HS-27A (cell line): ENCODE measurements at places on chromosomes 4 and X.
A peak's percentile ranks its signal among the peaks of the same experiment; 100 is the strongest.

- no peak for DNase-seq
Observed at GRCh38 chr4:129355516-129355915, 259.6 kb downstream of the C4orf33 start.

GRCh38 chr4:185504098-185505047 lies 30.9 kb downstream of the PDLIM3 start:
- no peak for DNase-seq

- no peak for DNase-seq
Observed at GRCh38 chrX:97074400-97074799, 190.7 kb downstream of the RPA4 start.

DNA sequence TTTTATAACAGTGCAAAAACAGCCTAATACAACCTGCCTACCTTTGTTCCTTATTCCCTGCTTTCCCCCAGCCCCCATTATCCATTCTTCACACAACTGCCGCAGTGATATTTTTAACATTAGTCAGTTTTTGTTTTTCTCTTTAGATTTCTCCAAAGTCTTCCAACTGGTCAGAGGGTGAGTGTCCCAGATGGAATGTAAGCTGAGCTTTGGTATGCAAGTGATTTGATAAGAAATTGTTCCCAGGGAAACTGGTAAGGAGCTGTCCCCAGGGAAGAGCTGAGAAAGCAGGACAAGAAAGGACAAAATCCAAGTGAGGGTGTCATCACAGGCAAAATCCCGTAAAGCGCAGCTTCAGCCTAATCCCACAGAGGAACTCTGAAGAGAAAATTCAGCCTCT lies 475.5 kb upstream of the ADGRL3 start:
- peak; percentile 91 for DNase-seq

- DNase-seq, result no peak
Observed at GRCh38 chr4:57291911-57292310, 181.7 kb upstream of the IGFBP7 start.

DNA sequence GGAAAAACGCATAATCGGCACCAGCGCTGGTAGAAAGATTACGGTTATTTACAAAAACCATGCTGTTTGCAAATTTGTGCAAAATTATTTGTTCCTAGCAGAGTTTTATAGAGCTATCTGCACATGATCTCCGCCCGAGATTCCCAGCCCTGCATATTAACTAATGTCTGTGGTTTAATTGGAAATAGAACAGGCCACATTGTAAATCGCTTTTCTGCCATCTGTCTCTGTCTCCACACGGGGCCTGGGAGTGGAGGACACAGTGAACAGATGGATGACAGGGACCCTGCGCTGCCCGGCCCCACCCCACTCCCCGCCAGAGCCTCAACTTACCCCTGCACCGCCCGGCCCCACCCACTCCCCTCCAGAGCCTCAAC lies 126.9 kb downstream of the FAM53A start:
- DNase-seq, result no peak

DNA sequence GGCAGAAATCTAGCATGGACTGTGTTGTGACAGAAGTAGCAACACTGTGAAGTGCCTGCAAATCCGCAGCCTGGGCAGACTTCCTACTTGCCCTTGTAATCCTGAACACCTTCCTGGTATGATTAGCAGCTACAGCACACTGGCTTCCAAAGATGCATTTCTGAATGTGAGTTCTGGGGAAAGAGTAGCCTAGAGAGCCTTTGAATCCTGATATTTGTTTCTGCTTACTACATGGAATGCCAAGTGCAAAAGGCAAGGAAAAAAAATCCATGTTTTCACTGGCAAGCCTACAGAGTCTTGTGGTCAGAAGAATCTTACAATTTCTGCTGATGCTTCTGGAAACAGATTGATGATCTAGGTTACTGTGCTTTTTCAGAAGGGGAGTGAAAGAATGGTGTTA lies 223.7 kb downstream of the COL25A1 start:
- peak; percentile 68 for DNase-seq

DNA sequence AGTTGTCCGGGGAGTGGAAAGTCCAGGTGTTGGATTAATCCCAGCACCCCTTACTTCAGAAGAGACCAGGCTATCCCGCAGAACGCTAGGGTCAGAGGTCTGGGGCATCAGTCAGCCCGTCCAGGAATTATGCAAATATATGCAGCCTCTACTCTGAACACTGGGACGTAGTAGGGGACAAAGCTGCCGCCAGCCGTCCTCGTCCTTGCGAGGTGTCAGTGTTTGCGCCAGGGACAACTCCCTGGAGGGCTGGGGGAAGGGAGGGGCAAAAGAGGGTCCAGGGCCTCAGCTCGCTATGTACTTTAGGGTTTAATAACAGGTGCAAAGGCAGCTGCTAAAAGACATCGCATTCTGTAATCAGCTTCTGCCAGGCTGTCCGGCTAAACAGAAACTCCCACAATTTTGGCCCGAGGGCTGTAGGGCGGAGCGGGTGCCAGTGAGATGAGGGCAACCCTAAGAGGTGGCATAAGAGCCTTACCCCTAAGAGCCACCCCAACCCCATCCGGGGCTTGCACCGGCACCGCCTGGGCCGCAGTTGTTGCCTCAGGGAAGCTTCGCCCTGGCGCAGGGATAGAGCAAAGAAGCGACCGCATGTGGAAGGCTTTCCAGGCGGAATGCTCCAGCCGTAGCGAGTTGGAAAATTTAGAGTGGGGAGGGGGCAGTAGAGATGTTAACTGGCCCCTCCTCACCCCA lies 8.4 kb downstream of the HAND2 start:
- DNase-seq, result no peak

DNA sequence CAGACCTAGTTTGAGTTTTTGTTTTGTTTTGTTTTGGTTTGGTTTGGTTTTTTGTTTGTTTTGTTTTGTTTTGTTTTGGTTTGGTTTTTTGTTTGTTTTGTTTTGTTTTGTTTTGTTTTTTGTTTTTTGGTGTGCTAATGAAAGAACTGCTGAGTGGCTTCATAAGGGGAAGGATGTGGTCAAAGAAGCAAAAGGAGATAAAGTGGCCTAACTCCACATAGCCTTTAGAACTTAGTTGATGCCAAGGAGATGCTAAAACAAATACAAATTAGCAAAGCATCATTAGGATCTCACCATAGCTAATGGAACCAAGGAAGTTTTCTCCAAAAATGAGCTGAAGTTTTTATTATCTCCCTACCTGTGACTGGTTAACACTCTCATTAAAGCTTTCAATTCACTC lies 44.6 kb upstream of the TMEM164 start:
- DNase-seq, result no peak

DNA sequence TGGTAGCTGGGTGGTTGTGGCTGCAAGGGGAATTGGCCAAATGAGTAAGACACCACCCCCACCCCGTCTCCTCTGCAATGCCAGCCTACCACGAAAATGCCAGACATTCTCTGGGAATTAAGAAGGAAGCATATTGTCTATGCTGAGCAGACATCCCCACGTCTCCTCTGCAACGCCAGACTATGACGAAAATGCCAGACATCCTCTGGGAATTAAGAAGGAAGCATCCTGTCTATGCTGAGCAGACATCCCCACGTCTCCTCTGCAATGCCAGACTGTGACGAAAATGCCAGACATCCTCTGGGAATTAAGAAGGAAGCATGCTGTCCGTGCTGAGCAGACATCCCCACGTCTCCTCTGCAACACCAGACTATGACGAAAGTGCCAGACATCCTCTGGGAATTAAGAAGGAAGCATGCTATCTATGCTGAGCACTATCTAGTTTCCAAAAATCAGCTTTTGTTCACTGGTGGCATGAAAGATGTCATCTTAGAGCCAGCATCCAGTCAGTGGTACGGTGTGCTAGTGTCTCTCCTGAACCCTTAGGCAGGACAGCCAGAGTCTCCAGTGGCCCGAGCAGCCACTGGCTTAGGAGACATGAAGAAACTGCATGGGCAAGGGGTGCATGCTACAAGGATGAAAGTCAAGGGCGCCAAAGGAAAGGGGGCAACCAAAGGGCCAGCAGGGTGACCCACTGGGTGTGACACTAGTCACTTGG lies 339.8 kb upstream of the FRG1 start:
- DNase-seq, result no peak

DNA sequence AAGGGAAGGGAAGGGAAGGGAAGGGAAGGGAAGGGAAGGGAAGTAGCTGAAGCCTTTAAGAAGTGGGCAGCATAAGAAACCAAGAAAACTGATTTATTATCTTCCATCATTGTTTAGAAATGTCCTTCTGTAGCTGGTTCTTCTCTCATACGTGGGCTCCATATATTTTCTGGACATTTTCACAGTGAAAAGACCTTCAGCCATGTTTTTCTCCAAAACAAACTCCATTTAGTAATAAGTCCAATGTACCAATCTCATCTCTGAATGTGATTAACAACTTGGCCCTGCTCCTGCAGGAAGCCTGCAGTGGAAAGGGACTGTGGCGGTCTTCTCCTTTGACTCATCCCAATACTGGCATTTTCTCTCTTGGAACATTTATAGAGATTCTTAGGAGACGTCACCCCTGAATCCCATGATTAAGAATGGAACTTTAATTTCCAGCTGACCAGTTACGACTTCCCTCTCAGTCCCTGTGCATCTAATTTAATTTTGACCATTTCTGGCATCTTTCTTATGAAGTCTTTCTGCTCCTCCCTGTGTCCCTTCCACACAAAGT lies 96.6 kb upstream of the GUCY1A1 start:
- no peak for DNase-seq

DNA sequence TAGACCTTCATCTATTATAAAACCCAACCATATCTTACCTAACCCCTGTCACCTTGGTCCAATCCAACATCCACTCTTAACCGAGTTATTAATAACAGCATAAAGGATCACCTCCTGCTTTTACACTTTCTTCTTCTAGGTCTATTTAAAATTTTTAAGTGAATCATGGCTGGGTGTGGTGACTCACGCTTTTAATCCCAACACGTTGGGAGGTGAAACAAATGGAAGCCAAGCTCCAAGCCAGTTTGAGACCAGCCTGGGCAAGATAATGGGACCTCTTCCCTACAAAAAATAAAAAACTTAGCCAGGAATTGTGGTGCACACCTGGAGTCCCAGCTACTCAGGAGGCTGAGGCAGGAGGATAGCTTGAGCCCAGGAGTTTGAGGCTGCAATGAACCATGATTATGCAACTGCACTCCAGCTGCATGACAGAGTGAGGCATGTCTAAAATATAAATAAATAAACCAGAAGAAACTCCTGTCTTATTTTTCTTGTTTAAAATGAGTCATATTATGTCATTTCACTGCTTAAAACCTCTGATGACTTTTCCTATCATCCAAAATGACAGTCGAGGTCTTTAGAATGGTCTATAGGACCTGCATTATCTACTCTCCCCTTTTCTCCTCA lies 188.4 kb downstream of the GASK1B start:
- no peak for DNase-seq

DNA sequence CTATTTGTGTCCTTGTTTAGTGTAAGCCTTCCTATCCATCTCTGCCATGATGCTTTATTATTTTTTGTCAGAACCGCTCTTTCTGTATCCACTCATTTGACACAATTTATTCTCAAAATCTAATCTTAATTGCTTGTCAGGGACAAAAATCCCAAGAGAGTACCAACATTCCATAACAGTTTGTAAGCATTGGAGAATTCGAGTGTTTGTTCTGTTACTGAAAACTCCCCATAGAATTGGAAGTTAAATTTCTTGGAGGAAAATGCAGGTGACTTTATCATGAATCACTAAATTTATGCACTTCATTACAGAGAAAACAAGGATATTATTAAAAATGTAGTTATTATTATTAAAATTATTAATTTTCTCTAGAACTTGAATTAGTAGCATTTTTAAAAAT lies 1986.1 kb downstream of the ARAP2 start:
- DNase-seq, result peak; percentile 19

DNA sequence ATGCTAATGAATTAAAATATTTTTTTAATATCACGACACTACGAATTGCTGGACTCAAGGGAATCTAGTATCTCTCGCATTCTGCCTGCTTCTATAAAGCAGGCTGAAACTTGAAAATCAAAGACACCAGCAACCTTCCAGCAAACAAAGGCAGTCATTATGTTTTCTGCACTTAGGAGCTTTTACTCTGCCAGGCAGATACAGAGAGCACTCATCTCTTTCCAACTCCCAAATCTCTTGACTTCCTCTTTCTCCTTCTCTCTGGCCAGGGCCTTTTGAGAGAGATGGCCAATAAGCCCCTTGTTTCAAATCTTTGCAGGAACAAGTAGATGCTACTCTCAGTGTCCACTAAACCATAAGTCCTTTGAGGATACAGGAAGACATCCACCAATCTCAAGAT lies 95.2 kb upstream of the KLF3 start:
- no peak for DNase-seq

GRCh38 chrX:13144927-13145655 lies 100.7 kb upstream of the FAM9C start:
- DNase-seq, result peak; percentile 14

- DNase-seq, result no peak
Observed at GRCh38 chr4:3518941-3519340, 13.3 kb downstream of the LRPAP1 start.

- no peak for DNase-seq
Observed at GRCh38 chr4:138181287-138181686, 60.9 kb downstream of the SLC7A11 start.

- DNase-seq, result peak; percentile 59
Observed at GRCh38 chr4:150280081-150280895, 202.0 kb downstream of the DCLK2 start.

DNA sequence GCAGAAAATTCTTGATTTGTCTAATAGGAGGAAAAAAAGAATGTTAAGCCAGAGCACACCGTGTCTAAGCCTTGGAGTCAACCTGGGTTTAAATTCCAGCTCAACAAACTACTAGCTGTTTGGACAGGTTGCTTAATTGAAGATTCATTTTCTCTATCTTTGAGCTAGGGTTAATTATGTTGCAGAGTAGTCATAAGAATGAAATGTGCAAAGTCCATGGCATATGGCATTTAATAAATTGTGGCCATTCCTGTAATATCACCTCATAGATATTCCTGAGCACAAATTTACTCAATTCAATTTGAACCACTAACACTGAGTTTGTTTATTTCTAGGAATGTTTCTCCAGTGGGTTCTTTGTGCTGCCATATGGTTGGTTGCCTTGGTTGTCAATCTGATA lies 4.6 kb downstream of the TMEM144 start:
- DNase-seq, result no peak

DNA sequence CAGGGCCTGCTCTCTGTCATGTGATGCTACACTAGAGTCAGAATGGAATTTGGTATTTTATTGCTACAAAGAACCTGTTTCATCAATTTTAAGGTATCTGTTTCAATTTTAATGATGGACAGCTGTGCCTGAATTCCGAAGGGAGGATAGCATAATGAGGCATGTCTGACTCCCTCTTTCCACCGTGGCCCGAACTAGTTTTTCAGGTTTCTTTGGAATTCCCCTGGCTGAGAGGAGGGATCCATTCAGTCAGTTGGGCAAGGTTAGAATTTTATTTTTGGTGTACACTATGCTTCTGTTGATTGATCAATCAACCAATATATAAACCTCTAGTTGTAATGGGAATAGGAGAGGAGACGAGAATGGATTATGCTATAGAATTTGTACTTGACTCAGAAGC lies 761.8 kb downstream of the FAM133A start:
- DNase-seq, result no peak

GRCh38 chr4:16027626-16028025 lies 56.2 kb downstream of the PROM1 start:
- no peak for DNase-seq

DNA sequence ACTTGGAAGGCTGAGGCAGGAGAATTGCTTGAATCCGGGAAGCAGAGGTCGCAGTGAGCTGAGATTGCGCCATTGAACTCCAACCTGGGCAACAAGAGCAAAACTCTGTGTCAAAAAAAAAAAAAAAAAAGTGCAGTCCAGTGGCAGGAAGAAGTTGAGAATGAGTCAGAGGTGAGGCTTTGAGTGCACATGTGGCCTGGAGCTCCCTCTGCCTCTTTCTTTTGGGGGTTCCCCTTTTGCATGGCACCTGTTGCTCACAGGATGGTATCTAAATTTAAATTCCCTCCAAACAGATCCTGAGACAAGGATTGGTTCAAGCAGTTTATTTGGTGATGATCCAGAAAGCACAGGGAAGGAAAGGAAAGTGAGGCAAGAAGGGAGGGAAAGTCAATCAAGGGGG lies 151.4 kb upstream of the STX18 start:
- DNase-seq, result no peak
